ENCODE measurements at places on chromosomes 6 and 20.

GRCh38 chr6:45569210-45569945 lies 191.6 kb upstream of the SUPT3H start:
- no peak for DNase-seq

GRCh38 chr20:32358883-32359632 lies 927 bp downstream of the ASXL1 start:
- peak; percentile 49 for DNase-seq

DNA sequence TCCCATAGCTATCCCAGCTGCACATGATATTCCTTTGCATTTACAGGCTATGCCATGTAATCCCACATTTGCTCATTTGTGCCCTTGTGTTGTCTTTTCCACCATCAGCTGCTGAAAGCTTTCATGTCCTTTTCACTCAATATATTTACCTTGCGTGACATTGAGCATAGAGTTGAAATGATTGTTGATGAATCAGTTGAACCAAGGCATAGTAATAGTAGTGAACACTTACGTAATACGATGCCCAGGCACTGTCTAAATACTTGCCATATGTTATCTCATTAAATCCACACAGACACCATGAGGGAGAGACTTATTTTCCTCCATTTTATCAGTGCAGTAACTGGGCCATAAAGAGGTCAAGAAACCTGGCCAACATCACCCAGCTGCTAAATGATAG lies 13.1 kb downstream of the RNF8 start:
- no peak for DNase-seq

- no peak for DNase-seq
Observed at GRCh38 chr6:21613809-21614208, 20.3 kb downstream of the SOX4 start.

GRCh38 chr6:12014027-12014872 lies 2.1 kb downstream of the HIVEP1 start:
- DNase-seq = no peak
